ENCODE measurements at places on chromosomes 16 and 17. TPM values are rescaled to one million over a fixed set of nuclear protein-coding genes. Genes with fewer than 3 reads are reported as not detected.

GRCh38 chr16:67063008-67063407, 34.1 kb downstream of the CBFB start:
- DNase-seq = no peak
- H3K4me1 ChIP-seq = peaks cover 21% of the 10 kb centered on the region
- peaks cover 14% of the 10 kb centered on the region for H3K36me3 ChIP-seq
- peak overlapping the region; percentile 23 for H3K27ac ChIP-seq
- H3K4me3 ChIP-seq = no peak overlapping the region

- peaks cover 21% of the 10 kb centered on the region for H3K4me1 ChIP-seq
- peaks cover 67% of the 10 kb centered on the region for H3K27me3 ChIP-seq
- peak overlapping the region; percentile 89 for H3K4me3 ChIP-seq
- no peaks in the 10 kb centered on the region for H3K36me3 ChIP-seq
- no peak overlapping the region for H3K27ac ChIP-seq
- no peak for DNase-seq
Measured at GRCh38 chr16:21301895-21302291, 23.8 kb upstream of the CRYM start.

The PLA2G15 gene
- 8.0 TPM for total RNA-seq

The SRCAP gene
- total RNA-seq = 72.6 TPM

The CBX4 gene
- 18.6 TPM for total RNA-seq

The CHP2 gene
- not detected for total RNA-seq

DNA sequence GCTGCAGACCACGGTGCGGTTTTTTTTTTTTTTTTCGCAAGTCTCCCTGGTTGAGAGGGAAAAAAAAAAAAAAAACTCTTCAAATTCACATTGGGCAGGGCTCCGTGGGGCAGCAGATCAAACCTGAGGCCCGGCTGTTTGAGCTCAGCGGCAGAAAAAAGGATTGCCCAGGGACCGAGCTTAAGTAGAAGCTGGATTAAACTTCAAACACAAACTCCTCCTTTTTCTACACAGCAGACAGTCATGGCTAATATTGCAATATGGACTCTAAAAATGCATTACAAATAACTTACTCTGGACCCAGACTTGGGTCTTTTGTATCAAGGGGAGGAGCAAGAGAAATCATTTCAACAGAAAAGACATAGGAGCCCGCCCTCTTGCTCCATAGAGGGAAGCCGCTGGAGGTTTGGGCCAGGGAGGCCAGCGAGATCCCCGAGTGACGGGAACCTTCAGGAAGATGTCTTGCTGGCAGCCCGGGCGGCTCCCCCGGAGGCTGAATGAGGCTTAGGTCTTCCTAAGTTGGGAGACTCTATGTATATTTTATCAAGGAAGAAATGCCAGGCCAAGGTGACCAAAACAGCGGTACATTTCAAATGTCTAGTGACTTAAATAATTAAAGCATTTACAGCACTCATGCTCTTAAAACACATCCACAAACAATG, 167.7 kb downstream of the ZNF423 start:
- peaks cover 23% of the 10 kb centered on the region for H3K27me3 ChIP-seq
- H3K4me3 ChIP-seq = no peak overlapping the region
- no peaks in the 10 kb centered on the region for H3K4me1 ChIP-seq
- DNase-seq = no peak

- H3K4me3 ChIP-seq = no peak overlapping the region
- peaks cover 39% of the 10 kb centered on the region for H3K27me3 ChIP-seq
- H3K36me3 ChIP-seq = peaks cover 1% of the 10 kb centered on the region
- DNase-seq = peak; percentile 41
- peaks cover 17% of the 10 kb centered on the region for H3K4me1 ChIP-seq
Measured at GRCh38 chr16:56673921-56674320, 4.3 kb downstream of the MT1H start.

GRCh38 chr16:84948851-84949610, 62.3 kb downstream of the ZDHHC7 start:
- no peak for DNase-seq
- H3K4me1 ChIP-seq = peaks cover 2% of the 10 kb centered on the region
- H3K36me3 ChIP-seq = no peaks in the 10 kb centered on the region
- H3K4me3 ChIP-seq = no peak overlapping the region
- no peaks in the 10 kb centered on the region for H3K27me3 ChIP-seq

The ADAD2 gene
- total RNA-seq = 1.5 TPM

GRCh38 chr17:56808503-56808902, 25.2 kb downstream of the C17orf67 start:
- DNase-seq = no peak
- H3K27me3 ChIP-seq = no peaks in the 10 kb centered on the region
- H3K36me3 ChIP-seq = no peaks in the 10 kb centered on the region
- no peaks in the 10 kb centered on the region for H3K4me1 ChIP-seq
- no peak overlapping the region for H3K4me3 ChIP-seq

All from activated naive CD8-positive, alpha-beta T cell treated with anti-CD3 and anti-CD28 coated beads for 36 hours (primary cell).